Left colon (tissue), 2 donors: ENCODE measurements at places on chromosomes 5 and 9. TPM values are rescaled to one million over a fixed set of nuclear protein-coding genes. Genes with fewer than 3 reads are reported as not detected.

ZNF367 gene
- total RNA-seq = 1.6 TPM

TAF1L gene
- not detected for total RNA-seq

TRIP13 gene
- 4.3 TPM for total RNA-seq

LCN9 gene
- total RNA-seq = not detected

HAPLN1 gene
- total RNA-seq = 9.1 TPM

IFNE gene
- not detected for total RNA-seq

TMEM215 gene
- 0.06 TPM for total RNA-seq

TOR2A gene
- 32.7 TPM for total RNA-seq

SPAAR gene
- total RNA-seq = 2.1 TPM

SGCD gene
- 1.0 TPM for total RNA-seq
